SIG-M5 (cell line): ENCODE measurements at places on chromosomes 5 and 9.

- DNase-seq = no peak
Observed at GRCh38 chr9:34594177-34594576, 4.7 kb upstream of the CNTFR start.

DNA sequence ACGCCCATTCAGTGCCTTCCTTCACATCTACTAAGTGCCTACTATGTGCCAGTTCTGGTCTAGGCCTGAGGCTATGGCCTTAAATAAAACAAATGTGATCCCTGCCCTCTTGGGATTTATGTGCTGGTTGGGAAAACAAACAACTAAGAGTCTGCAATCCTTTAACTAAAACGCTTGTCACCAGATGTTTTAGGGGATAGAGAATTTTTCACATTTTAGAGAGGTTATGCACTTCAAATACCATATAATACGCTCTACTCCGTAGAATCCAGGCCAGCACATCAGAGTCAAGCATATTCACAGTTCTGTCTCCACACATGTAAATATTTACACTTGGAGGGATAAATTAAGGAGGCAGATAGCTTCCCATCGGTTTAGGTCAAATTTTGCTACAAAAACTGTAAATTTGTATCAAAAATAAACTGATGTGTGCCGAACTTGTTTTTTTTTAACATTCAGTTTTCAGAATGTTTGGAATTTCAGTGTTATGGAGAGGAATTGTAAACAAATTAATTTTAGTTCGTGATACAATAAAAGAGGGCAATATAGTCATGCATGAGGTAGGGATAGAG, 22.0 kb upstream of the ADRA1B start:
- DNase-seq = no peak

DNA sequence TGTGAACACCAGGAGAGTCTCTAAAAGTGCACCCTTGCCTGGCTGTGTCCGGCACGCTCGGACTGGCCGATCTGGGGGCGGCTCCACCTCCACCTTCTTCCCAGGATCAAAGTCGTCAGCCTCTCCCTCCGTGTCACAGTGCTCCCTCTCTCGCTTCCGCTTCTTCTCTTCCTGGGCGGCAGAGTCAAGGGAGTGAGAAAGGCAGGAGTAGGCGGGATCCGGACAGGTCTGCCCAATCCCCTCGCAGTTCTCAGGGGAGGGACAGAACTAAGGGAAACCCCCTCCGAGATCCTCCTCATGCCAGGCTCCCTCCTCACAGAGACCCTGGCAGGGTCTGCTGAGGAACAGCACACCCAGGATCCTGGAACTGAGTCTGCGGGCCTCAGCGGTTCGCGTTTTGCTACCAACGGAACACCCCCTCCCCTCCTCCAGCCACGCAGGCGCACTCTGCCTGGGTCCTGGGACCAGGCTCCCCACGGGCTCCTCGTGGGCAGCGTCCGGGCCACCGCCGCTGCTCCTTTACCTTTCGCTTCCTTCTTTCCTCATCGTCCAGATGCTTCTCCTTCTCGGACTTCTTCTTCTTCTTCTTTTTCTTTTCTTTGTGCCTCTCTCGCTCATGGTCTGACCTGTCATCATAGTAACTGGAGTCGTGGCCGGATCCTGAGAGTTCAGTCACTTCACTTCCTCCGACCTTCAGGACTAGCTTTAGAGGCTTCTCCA, 1.3 kb downstream of the BRD9 start:
- DNase-seq = peak; percentile 79

GRCh38 chr5:164012371-164012770, 507.0 kb downstream of the MAT2B start:
- no peak for DNase-seq

DNA sequence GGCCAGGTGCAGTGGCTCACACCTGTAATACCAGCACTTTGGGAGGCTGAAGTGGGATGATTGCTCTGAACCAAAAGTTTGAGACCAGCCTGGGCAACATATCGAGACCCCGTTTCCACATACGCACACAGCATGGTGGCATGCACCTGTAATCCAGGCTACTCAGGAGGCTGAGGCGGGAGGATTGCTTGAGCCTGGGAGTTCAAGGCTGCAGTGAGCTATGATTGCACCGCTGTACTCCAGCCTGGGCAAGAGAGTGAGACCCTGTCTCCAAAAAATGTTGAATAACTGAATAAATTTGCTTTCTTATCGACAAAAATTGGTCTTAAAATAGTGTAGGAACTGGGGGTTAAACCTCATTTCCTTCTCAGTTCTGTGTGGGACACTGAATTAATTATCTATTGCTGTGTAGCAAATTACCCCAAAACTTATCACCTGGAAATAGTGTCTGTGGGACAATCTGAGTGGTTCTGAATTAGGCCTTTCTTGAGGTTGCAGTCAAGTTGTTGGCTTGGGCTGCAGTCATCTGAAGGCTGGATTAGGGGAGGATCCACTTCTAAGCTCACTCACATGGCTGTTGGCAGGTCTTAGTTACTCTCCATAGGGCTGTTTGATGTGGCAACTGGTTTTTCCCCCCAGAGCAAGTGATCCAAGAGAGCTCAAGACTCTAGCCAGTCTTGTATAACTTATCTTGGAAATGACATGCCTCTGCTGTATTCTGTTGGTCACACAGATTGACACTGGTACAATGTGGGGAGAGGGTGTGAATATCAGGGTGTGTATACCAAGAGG, 2.0 kb downstream of the SNX30 start:
- no peak for DNase-seq

DNA sequence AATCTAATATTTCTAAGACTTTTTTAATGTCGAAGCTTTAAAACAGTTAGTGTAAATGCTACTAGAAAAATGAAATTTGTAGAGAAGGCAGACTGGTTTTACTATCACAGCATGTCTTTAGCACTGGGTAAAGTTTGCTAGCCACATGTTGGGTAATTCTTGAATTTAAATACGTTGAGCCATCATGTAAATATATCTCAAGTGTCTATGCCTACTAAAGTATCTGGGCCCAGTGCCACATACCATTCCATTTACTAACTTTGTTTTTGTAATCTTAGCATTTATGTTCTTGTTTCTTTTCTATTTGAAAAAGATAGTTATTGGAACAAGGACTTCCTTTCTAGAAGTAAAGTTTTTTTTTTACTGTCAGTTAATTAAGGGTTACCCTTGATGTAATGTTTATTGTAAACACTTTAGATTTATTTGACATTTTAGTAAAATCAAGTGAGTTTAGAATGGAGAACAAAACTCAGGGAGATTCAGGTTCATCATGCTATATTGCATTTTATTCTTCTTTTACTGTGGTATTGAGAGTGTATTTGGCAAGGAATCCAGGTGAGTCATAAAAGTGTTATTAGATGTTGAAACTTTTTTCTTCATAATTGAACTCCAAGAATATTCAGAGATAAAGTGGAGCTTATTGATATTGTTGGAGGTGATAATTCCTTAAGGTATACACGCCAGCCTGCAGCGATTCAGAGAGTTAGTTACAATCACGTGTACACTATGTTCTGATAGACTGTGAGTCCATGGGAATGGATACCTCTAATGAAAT, 182.4 kb downstream of the CCDC171 start:
- DNase-seq = no peak
